ENCODE measurements at places on chromosomes 11 and 22.

DNA sequence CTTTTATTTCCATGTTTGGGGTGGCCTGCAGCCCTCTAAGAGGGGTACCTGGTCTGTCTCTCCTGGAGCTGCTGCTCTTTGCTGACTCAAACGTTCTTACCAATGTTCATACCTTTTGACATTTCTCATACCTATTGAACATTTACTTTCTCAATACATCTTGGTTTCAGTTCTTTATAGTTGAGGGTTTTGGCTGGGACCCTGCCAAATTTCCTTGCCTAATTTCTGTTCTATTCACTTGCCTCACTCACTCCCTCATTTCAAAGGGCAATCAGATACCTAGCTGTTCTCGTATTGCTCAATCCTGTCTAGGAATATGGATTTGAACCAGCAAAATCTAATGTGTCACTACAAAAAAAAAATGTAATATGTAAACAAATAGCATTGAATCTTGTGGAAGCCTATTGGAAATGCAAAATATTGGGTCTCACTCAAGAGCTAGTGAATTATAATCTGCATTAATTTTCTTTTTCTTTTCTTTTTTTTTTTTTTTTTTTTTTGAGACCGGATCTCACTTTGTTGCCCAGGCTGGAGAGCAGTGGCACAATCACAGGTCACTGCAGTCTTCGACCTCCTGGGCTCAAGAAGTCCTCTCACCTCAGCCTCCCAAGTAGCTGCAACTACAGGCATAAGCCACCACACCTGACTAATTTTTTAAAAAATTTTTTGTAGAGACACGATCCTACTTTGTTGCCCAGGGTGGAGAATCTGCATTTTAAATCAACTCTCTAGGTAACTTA, 7.5 kb downstream of the OR6M1 start:
- DNase-seq, result no peak

GRCh38 chr11:57094181-57094935, 87.4 kb upstream of the LRRC55 start:
- no peak for DNase-seq

- DNase-seq, result no peak
Observed at GRCh38 chr11:94793822-94794221, 25.7 kb downstream of the AMOTL1 start.

DNA sequence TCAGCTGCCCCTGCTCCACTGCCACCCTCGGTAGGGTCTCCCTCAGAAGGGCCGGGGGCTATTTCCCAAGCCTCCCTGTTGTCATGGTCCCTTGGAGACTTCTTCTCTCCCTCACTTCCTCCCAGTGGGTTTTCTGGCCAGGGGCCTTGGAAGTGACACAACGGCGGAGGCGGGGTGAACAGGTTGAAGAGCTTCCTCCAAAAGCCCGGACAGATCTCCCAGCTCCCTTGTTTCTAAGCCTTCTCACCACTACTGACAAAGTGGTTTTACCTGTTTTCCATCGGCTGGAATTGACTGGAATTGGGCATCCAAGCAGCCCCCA, 14.5 kb downstream of the MYH9 start:
- no peak for DNase-seq

DNA sequence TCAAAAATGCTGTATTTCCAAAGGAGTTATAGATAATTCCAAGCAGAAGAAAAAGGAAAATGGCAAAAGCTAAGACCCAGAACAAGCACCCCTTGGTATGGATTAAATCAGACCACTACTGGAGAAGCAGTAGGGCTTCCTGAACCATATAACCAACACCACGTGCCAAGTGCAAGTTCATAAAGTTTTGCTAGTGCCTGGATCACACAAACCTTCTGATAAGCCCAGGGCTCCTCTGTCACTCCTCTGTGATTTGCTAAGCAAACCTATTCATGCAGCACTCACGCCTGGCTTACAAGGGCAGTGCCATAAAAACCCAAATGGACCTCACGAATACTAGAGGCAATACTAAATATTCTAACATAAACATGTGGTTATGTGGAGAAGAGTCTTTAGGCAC, 13.3 kb downstream of the LARGE1 start:
- DNase-seq, result no peak

DNA sequence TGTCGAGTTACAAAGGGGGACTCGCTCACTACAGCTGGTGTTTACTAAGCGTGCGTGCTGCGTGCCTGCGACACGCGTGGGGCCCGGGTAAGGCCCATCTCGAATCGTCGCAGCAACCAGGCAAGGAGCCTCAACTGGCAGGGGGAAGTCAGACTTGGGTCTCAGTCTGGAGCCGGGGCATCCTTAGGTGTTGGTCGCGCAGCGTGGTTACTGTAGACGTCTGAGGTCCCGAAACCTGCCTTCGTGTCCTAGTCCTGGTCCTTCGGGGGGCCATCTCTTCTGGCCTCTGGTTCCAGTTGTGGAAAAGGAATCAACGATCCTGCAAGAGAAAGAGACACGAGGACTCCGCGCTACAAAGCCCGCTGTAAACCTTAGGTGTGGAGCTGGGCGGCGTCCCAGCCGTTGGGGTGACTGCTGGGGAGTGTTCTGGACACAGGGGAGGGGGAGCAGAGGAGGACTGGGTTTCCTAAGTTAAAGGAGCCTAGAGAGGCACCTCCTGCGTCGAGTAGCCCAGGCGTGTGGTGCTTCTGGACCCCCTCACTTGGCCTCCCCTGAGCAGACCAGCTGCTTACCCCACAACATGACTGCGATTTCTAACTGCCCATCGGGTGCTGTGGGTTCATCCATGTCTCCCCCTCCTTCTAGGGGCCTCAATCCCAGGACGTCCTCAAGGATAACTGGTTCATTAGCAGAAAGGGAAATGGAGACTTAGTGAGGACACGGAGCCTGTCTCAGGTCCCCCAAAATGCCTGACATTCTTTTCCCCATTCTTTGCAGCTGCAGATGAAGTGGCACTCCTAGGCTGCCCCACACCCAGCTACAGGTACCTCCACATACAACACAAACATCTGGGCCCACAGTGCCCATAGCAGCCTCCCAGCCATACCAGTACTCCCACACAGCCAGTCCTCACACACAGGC, 4.9 kb upstream of the WNT11 start:
- DNase-seq, result no peak

DNA sequence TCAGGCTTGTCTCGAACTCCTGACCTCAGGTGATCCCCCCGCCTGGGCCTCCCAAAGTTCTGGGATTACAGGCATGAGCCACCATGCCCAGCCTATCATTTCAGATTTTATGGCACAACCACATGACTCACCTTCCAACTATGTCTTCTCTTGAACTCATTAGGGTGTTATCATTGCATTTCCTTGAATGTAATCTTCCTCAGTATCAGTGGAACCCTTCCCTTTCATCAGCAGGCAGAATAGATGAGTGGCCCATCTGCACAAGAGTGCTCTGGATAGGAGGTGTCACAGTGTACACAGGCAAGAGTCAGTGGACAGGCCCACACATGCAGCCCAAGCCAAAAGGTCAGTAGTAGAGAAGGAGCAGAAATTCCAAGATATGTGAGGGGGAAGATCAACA, 29.1 kb upstream of the AQP11 start:
- DNase-seq, result no peak

DNA sequence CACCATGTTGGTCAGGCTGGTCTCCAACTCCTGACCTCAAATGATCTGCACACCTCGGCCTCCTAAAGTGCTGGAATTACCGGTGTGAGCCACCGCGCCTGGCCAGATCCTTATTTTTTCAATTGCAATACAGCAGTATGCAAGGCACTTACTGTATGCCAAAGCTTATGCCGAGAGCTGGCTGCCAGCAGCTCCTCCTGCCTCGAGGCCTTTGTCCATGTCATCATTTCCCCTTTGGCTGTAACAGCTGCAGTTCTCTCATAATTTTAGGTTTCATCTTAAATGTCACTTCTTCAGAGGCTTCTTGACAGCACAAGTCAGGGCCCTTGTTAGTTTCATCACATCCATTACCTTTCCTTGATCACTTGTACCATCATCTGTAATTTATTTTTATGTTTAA, 1.5 kb upstream of the SREBF2 start:
- DNase-seq, result no peak

DNA sequence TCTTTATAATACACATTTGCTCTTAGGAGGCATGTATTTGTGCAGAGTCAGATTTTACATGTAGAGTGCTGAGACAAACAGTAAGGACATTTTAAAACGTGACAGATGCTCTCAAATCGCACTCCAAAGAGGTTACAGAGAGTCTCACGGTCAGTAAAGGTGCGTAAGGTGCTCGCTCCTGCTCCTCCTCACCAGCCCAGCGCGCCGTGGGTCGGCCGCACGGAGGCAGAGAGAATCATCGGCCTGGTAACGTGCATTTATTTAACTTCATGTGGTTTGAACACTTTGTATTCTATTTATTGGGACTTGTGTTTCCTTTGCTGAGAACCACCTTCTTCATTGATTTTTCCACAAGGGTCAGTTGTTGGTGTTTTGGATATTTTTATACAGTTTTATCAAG, 900.1 kb downstream of the BRD1 start:
- DNase-seq, result no peak

DNA sequence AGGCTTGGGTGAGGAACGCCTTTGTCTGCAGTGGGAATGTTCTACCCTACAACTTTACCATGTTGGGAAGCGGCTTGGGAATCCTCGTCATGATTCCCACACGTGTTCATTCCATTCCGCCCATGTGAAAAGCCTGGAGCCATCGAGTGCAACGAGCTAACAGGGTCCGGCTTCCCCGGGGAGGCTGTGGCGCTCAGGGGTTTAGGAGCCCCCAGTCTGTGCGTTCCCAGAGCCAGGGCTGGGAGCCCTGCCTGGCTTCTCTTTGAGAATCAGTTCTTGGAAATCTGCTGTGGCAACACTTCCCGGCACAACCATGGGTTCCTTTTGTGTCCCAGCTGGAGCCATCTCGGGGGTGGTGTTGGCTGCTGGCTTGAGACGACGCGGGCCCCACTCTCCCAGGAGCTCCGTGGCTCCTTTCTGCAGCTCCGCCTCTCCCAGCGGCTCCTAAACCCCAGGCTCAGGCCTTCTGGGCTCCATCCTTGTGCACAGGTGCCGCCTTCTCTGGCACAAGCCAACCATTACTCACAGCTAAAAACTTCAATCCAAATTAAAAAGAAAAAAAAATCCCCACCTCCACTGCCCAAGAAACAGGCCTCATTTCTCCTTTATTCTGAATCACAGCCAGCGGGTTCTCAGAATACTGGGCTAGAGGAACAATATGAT, 18.7 kb upstream of the PPFIA1 start:
- DNase-seq, result no peak

DNA sequence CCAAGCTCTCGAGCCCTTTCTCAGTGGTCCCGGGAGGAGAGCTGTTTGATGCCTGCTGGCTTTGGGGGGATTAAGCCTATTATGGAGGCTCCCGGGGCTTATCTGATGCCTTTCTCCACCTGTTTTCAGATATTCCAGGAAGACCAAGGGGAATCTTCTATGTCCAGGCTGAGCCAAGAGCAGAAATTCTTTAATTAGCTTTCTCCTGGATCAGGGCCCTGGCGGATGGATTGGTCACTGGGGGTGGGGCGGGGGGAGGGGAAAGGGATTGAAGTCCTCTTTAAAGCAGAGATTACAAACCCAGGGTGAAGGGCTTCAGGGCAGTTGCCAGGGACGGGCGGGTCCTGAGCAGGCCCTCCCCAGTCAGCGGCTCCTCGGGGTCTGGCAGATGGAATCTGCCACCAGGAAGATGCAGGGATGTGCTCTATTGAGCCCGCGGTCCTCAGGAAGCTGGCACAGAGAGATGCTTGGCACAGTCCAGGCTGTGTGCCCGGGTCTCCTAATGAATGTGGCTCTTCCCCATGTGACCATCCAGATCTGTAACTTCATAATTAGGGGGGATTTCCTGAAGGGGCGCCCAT, 33.6 kb downstream of the MACROD1 start:
- DNase-seq, result no peak

- DNase-seq, result no peak
Observed at GRCh38 chr11:288478-289397, at the start of gene PGGHG. Gene PGGHG (plus strand): TSS chr11:289126. CDS start chr11:289817, 691 bp downstream.

- no peak for DNase-seq
Observed at GRCh38 chr11:47611348-47611794, 17.2 kb upstream of the C1QTNF4 start.

- no peak for DNase-seq
Observed at GRCh38 chr11:28903716-28904115, 795.5 kb downstream of the METTL15 start.

- DNase-seq, result no peak
Observed at GRCh38 chr22:17997456-17997855, 26.9 kb downstream of the MICAL3 start.

DNA sequence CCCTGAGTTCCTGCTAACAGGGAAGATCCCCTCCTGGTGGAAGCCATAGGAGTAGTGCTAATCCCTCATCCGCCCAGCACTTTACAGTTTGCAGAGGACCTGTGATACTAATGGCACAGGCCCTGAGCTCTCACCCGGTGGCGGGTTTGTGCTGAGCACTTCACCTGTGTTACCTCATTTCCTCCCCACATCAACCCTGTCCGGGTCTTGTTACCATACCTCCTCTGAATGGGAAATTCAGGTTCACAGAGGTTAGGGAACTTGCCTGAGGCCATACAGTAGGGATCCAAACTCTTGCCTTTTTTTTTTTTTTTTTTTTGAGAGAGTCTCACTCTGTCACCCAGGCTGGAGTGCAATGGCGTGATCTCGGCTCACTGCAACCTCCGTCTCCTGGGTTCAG, 25.2 kb downstream of the CAPN1 start:
- no peak for DNase-seq

DNA sequence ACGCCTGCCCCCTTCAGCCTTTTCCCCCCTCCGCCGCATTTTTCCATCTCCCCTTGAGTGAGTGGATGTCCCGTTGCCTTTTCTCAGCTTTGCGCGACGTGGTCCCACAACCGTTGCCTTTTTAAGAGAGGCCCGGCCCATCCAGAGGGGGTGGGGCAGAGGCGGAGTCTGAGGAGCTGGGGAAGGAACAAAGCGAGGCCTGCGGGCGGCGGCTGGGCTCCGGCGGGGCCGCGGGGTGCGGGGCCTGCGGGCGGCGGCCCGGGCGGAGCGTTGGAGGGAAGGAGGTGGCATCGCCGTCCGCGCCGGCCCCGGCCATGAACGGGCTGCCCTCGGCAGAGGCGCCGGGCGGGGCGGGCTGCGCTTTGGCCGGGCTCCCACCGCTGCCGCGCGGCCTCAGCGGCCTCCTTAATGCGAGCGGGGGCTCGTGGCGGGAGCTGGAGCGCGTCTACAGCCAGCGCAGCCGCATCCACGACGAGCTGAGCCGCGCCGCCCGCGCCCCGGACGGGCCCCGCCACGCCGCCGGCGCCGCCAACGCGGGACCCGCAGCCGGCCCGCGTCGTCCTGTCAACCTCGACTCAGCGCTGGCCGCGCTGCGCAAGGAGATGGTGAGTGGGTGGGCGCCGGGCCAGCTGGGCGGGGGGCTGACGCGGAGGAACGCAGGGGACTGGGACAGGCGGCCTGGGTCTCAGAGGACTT, at the start of gene FAM89B:
FAM89B (plus strand) TSS at position 183 of the 696 bp plus-strand sequence; CDS start at position 315, 132 bp downstream.
- peak; percentile 81 for DNase-seq

All from activated naive CD4-positive, alpha-beta T cell (primary cell).